ENCODE measurements at places on chromosomes 6 and 20.

DNA sequence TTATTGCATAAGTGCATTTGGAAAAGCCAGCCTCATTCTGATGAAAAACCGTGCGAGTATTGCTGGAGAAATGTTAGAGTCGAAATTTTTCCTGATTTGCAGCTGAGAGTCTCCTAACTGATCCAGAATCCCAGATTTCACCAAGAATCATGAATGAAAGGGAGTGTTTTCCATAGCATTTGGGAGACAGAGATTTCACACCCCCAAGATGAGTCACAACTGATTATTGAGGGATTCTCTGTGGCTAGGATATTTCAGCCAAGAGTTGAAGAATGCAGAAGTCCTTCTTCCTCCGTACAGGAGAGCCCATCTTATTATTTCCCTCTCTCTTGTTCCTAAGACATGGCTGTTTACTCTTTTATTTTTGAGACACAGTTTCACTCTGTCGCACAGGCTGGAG, 82.2 kb upstream of the SALL4 start:
- DNase-seq = no peak

GRCh38 chr6:161010418-161010817, 18.8 kb downstream of the MAP3K4 start:
- no peak for DNase-seq

DNA sequence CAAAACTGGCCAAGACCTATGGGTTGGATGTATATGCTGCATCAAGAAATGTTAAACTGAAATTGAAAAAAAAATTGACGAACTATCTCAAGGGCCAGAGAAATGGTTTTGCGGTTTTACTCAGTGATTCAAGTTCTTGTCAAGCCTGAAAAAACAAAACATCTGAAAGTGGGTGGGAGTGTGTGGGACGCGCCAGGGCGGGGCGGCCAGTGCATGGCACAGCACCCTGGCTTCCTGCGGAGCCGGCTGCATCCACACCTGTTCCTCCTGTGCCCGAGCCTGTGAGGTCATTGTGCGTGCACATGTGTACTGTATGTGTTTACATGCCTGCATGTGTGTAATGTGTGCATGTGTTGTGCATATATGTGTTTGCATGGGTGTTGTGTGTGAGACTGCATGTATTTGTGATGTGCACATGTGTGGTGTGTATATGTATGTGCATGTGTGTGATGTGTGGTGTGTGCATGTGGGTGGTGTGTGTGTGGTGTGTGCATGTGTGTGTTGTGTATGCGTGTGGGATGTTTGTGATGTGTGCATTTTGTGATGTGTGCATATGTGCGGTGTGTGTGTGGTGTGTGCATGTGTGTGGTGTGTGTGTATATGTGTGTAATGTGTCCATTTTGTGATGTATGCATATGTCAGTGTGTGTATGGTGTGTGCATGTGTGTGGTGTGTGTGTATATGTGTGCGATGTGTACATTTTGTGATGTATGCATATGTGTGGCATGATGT, 59.8 kb downstream of the CDH4 start:
- no peak for DNase-seq

DNA sequence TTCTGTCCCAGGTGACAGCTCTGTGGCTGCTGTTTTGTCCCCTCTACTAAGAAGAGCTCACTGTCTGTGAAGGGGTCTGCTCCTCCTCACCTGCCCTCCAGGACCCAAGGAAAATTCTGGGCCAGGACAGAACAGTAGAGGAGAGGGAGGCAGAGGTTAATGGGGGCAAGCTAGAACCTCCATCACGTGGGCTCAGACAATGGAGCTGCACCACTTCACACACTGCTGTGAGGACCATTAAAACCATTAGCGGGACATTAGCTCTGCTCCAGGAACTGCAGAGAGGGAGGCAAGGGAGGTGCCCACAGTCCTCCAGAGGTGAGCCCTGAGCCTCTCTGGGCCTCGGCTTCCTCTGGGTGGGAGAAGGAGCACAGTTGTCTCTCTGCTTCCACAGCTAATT, 78.4 kb downstream of the NOL4L start:
- DNase-seq = no peak

DNA sequence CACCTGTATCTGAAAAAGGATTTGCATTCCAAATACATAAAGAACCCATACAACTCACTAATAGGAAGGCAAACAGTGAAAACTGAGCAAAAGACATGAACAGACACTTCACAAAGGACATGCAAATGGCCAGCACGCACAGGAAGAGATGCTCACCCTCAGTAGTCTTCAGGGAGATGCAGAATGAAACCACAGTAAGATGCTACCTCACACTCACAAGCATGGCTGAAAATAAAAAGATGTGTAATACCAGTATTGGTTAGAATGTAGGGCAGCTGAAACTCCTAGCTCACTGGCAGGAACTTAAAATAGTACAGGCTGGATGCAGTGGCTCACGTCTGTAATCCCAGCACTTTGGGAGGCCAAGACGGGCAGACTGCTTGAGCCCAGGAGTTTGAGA, 64.6 kb downstream of the SNX5 start:
- DNase-seq = no peak

DNA sequence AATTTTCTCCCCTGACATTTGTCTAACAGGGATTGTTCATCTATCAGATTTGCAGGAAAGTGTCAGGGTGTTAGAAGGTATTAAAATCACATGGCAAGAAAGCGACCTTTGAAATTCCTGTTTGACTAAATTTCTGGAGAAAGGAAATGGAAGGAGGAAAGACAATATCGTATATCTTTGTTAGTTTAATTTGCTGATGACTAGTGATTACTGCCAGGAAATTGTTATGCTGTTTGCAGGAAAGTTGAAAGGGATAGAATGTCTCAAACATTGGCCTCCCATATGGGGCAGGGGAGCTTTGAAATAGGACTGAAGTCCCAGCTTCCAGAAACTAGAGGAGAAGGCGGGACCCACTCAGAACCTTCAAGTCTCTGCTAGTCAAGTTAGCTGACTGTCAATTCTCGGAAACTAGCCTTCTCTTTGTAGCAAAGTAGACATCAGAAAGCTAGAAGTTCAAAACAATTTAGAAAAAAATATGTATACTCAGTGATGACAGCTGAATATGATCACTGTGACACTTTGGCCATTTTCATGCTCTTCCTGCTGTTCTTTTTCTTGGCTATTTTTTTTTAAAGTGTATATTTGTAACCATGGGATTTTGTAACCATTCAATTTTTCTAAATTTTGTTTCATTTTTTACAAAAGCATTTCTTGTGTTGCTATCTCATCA, 53.4 kb upstream of the RALGAPA2 start:
- no peak for DNase-seq

DNA sequence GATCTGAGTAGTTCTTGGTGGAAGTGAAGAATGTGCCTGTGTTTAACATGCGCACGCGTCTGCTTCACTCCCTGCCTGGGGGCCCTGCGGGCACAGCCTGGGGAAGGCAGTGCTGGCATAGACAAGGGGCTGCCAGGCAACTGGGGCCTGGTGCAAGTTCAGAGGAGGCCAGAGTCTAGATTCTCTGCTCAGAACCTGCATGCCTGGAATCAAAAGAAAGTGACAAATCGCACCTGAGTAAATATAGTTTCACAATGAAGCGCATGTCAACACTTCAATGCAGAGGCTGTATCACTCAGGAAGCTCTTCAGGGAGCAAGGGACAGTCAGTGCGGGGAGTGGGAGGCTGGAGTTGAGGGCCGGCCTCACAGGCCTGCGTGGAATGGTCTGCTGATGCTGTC, 24.2 kb upstream of the PPP1R14C start:
- no peak for DNase-seq

GRCh38 chr6:26025047-26025893, 62.0 kb upstream of the HFE start:
- DNase-seq = no peak

DNA sequence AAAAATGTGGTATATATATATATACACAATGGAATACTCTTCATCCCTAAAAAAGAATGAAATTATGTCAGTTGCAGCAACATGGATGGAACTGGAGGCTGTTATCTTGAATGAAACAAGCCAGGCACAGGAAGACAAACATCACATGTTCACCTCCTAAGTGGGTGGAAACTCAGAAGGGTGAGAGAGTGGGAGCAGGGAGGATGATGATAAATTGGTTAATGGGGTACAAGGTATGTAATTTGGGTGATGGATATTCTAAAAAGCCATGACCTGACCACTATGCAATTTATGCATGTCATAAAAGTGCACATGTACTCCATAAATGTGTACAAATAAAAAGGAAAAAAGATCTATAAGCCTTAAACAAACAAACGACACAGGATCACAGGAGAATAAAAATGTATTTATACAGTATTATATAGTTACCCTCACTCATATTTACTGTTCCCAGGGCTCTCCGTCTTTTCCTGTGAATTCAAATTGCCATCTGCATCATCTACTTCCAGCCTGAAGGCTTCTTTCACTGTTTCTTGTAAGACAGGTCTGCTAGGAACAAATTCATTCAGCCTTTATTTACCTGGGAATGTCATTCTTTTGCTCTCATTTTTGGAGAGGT, 89.8 kb downstream of the SYNDIG1 start:
- no peak for DNase-seq

DNA sequence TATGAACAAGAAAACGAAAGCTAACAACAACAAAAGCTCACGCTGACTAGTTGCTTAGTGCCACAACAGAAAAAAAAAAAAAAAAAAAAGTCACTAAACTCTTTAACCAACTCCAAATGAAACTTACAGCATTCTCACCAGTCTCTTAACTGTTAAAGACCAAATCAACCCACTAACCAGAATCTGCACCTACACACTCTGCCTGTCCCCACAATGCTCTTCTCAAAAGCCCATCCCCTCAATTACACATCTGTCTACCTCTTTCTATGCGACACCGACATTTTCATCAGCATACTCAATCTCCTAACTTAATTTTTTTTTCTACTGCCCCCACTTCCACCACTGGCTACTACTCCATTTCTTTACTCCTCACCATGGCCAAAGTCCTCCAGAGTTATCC, 34.3 kb downstream of the NOL7 start:
- DNase-seq = no peak

DNA sequence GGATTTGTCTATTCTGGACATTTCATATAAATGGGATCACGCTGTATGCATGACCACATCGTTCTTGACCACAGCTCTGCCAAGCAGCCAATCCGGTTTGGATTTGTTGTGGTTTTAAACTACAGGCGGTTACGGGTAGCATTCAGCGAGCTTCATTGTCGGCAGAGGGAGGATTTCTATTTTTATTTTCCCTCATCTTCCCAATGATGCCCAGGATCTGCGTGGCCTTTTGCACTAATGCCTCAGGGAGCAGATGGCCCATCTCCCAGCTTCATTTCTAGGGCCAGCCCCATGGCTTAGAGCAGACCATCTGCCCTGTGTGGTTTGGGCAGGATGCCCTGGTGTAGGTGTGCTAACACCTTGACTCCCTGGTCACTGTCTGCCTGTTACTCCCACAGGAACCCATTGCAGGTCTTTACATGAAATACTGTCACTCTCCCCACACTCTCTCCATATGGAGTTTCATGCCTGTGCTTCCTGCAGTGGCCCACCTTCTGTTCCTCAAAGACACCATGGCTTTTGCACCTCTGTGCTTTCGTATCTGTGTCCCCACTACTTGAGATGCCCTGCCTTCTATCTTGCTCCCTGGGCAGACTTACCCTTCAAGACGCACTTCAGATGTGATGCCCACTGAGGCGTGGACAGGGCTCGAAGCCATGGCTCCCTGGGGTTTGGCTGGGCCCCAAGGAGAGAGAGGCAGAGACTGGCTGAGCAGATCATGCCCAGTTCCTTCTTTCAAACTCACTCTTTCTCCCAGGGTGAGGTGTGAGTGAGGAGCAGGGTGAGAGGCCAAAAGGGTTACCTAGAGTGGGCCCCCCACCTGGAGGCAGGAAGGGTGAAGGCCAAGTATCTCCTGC, 26.0 kb downstream of the SDCBP2 start:
- no peak for DNase-seq

GRCh38 chr20:50189681-50190250, 864 bp upstream of the CEBPB start:
- DNase-seq = no peak

DNA sequence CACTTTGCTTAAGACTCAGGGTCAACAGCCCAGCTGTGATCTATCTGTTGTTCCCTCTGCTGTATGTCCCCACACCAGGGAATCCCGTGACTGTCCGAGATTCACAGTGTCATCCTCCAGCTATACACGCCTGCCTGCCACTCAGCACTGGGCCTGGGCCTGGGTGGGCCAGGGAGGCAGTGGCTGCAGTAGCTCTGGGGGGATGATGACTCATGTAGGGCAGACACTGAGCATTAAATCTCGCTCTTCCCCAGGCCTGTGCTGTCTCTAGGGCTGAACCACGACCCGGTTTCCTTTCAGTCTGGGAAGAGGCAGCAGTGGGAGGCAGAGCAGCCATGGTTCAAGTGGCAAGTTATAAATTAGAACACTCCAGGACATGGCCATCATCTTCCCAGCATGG, 173.9 kb downstream of the LRFN2 start:
- no peak for DNase-seq

DNA sequence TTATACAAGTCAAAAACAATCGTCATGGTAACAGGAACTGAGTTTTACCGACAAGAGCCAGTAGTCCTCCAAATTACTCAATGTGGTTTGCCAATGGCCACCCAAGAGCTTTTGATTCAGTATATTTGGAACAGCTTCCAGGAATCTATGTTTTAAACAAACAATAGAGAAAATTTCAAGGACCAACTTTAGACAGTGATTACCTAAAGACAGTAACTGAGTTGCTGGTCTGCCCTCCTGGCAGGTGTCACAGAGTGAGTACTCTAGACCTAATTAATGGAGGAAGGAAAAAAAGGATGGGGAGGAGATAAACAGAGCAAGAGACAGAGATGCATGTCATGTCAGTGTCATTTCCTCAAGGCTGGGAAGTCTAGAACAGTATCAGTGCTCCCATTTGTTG, 361.3 kb upstream of the BTBD3 start:
- no peak for DNase-seq

GRCh38 chr6:157143171-157143889, 180.0 kb downstream of the TMEM242 start:
- no peak for DNase-seq

- DNase-seq = no peak
Measured at GRCh38 chr6:23659125-23659524, 466.9 kb upstream of the NRSN1 start.

DNA sequence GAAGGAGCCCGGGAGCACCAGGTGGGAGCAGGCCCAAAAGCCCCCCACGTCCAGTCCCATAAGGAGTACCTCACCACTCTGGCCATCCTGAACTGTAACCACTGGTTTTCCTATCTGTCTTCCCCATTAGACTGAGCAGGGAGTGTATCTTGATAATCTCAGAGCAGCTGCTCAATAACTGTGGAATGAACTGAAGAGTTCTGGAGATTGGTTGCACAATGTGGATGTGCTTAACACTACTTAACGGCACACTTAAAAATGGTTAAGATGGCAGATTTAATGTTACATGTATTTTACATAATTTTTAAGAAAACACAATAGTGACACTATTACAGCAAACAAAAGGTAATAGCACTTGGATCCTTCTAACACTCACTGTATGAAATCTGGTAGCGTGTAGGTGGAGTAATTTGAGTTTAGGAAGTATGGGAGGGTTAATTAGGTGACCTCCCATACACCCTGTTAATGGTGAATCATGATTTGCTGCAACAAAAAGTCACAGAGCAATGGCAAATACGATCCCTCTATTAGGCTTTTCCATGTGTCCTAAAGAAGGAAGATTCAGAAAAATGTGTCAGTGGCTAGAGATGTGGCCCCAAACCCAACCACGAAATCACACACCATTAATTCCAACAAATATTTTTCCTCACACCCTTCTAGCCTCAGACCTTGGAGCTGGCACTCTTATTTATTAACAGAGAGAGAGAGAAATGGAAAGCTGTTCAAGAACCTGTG, 18.4 kb downstream of the TRAM2 start:
- DNase-seq = no peak

- no peak for DNase-seq
Measured at GRCh38 chr6:74249658-74250057, 553.7 kb downstream of the CD109 start.

Data from stimulated activated CD4-positive, alpha-beta T cell treated with anti-CD3 and anti-CD28 coated beads, Interleukin-15, amount 100 ng/mL, for 1 hour (primary cell).